ENCODE measurements at places on chromosomes 7 and 10.

DNA sequence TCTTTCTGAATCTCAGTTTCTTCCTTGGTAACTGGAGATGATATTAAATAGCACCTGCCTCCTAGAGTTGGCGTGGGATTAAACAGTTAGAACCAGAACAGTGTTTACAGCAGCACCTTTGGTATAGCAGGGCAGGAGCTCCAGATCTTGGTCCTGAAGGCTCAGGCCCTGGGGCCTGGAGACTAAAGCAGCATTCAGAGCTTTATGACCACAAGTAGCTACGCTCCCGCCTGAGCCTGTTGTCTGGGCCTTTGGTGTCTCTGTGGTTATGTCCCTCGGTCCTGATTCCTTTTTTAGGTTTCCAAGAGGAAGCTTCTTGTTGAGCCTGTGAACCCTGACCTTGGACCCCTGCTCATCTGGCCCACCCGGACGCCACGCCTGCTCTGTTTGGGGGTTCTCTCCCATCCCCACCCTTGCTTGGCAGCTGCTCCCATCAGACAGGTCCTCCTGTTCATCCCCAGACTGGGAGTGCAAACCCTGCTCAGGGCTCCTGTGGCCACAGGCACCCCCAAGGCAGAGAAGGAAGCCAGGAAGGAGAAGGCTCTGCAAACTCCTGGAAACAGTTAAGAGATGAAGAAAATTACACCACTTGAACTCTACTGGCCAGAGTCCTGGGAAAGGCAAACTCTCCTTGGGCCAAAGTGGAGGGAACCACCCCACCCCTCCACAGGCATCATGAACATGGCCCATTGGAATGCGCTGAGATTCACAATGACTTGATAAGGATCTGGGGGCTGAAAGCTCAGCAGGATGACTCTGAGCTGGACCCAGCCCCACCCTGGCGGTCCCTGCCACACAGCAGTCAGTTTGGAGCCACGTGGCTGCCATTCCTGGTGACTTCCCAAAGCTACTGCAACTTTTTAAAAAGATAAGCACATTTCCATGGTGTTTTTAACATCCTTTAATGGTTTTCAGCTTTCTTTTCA, 50.1 kb upstream of the TMEM72 start:
- DNase-seq, result no peak

DNA sequence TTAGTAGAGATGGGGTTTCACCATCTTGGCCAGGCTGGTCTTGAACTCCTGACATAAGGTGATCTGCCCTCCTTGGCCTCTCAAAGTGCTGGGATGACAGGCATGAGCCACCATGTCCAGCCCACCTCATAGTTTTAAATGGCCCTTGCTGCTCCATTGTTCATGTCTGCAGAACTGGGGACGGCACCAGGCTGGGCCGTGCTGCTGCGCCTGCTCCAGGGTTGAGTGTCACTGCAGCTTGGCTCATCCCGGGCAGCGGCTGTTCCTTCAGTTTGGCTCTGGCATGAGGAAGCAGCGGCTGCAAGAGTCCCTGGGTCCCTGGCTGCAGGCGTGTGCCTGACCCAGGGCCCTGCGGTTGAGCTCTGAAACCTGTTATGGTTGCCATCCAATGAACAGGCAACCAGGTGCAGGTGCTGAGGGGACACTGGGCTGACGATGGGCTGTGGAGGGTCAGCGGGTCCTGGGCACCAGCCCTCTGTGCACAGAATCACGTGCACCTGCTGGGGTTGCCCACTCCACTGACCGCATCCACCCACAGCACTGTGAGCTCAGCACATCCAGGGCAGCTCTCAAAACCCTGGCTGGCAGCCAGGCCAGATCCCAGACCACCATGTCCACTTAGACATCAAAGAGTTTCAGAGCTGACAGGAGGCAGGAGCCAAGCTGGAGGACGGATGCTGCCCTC, 70.2 kb upstream of the PPP2R2D start:
- DNase-seq, result no peak

- no peak for DNase-seq
Measured at GRCh38 chr7:50397320-50397970, 52.7 kb downstream of the FIGNL1 start.

DNA sequence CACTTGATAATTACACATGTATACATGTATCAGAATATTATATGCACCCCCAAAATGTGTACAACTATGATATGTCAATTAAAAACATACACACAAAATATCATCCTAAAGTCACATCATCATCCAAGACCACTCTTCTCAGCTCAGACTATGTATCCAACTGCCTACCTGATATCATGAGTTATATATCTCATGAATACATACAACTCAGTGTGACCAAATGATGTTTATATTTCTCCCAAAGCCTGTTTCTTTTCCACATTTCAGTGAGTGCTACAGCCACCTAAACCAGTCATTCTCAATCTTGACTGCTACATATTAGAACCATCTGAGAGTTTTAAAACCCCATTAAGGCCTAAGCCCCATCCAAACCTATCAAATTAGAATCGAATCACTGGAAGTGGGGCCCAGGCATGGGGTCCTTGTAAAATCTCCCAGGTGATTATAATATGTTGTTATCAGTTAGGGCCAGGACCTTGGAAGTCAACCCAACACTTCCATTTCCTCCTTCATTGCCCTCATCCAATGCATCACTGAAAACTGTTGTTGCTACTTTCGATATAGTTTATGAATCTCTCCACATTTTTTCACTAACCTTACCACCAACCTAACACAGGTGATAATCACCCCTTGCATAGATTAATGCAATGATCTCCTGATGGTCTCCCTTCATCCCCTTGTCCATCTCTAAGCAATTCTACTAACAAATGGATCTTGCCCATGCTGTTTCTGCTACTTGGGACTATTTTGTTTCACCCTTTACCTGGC, 53.8 kb upstream of the ITGB8 start:
- no peak for DNase-seq

- DNase-seq, result no peak
Measured at GRCh38 chr7:20839196-20839735, 52.6 kb upstream of the SP8 start.

- DNase-seq, result no peak
Measured at GRCh38 chr7:141201145-141201885, 127.5 kb downstream of the TMEM178B start.

DNA sequence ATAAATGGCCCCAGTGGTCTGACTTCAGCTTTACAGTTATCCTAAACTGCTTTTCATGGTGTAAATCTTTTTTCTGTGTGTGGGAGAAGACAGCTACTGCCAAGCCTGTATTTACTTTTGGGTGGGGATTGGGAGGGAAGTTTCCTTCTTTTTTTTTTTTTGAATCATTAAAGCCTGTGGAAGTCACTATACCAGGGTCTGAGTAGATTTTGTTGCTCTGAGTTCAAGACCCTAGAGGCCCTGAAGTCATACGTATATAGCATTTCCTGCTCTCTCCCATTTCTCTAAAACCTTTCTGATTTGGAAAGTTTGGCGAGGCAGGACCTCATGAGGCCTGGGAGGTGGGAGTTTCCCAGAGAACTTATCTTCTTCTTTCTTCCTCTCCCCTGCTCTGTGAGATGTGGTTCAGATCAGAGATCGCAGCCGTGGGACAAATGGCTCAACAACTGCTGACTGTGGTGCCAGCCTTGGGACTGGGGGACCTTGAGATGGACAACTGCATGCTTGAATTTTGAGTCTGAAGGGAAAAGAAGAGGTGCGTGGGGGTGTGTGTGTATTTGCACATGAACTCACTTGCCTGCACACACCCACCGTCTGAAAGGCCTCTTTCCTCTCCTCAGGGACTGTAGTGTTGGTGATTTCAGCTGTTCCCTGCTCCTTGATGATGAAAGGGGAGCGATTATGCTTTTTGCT, 18.1 kb downstream of the LRMDA start:
- peak; percentile 45 for DNase-seq

DNA sequence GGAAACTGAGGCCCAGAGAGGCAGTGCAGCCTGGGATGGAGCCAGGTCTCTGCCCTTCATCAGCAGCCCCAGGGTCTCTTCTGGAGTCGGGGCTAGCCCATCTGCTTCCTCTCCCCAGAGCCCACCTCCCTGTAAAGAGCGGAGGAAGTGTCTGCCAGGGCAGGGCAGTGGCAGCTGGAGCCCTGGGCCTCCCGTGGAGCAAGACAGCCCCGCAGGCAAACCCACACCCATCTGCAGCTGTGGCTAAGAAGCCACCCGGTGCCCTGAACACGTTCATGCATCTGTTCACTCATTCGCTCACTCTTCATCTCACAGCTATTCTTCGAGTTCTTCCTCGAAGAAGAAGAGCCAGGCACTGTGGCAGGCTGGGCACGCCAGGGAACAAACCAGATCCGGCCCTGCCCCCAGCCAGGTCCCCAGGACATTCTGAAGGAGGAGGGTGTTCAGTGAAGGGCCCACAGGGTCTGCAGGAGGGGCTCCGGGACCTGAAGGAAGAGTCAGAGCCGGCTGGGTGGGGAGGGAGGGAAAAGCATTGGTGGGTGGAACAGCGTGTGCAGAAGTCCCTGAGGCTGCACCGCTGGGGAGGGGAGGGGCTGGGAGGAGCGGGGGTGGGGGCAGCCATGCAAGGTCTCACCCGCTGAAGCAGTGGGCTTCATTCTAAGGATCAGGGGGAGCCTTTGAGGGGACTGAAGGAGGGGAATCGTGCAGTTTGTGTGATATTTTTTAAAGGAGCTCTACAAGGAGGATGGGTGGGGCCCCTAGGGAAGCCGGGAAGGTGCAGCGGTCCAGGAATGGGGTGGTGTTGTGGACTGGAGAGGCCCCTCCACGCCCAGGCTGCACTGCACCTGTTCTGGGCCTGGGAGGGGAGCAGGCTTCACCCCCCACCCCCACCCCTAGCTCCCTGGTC, 99.1 kb downstream of the UNCX start:
- peak; percentile 48 for DNase-seq

DNA sequence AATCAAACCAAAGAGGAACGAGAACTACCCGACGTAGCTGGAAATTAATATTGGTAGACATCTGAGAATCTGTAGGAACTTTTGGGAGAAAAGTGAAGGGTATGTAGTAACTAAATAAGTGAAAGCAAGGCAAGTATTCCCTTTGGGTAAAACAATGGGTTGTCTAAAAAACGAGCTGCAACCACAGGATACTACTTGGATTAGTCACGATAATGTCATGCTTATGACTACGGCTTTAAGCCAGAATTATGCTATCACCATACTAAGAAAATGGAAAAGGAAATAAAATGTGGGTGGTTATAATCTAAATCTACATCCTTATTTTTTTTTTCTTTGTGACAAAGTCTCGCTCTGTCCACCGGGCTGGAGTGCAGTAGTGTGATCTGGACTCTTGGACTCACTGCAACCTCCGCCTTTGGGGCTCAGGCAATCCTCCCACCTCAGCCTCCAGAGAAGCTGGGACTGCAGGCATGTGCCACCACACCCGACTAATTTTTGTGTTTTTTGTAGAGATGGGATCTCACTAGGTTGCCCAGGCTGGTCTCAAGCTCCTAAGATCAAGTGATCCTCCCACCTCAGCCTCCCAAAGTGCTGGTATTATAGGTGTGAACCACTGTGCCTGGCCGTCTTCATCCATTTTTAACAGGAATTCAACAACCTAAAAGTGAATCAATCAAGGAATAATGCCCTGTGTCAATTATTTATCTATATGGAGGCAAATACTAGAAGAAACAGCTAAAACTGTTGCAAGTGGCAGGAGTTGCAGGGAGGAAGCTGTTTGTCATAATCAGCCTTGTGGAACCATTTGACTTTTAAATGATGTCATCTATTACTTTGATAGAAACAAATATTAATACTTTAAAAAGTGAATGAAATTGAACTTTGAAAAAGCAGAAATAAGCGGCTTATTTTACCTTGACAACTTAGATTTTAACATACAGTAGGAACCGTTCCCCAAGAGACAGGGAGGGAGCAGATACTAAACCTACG, 189.3 kb downstream of the PRPF18 start:
- no peak for DNase-seq

DNA sequence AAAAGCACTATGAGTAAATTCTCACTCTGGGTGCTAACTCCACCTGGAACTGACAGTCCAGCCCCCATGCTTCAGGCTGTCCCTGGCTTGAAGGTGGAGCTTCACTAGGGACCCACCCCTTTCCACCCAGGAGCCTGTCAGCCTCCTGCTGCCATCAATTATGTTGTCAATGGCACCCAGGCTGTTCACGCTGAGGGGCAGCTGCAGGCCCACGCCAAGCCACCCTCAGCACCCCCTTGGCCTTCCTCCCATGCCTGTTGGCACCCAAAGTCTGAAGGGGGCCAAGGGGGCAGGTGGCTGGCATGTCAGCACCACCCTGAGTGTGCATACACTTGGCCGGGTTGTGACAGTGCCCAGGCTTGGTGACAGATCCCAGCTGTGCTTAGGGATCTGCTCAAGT, 149.3 kb downstream of the NXPH1 start:
- peak; percentile 84 for DNase-seq

DNA sequence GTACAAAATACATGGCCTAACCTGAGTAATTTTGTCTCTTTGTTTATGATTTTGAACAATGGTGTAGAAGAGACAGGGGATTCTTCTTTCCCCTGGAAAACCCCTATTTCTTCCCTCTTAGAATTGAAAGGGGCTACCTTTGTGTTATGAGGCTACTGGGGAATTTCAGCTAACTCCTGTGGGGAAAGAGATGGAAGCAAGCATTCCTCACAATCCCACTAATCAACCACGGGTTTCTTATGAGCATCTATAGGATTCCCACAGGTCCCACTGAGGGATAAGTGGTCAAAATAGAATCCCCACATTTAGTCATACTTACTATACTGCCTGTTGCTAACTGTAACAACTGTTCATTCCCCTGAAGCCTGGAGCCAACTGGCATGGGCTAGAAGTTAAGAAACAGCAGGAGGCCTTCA, 32.2 kb upstream of the ITGB8 start:
- DNase-seq, result no peak

DNA sequence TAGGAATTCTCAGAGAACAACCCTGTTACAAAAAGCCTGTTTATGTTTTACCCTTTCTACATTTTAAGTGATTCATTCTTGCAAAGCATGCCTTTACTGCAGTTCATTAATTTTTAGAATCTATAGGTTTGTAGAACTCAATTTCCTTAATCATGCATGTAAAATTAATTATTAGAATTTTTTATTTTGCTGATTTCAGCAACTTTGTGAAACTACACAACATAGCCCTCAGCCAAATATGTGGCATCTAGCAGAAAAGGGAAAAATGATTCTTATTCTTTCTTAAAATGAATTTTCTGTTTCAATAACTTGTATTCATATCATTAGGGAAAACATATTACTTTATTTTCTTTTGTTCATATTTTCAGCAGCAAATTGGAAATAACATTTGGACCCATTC, 392.9 kb upstream of the PFKP start:
- no peak for DNase-seq

DNA sequence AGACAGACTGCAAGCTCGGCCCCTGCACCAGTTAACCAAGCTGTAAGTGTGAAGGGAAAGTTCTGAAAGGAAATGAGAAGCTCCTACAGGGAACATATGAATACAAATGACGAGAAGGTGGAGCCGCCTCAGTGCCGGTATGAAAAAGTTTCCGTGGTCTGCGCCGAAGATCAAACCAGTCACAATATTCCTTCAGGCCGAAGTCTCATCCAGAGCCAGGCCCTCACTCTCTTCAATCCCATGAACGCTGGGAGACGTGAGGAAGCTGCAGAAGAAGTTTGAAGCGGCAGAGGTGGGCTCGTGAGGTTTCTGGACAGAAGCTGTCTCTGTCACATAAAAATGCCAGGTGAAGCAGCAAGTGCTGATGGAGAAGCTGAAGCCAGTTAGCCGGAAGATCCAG, 71.9 kb downstream of the CFAP46 start:
- no peak for DNase-seq
